ENCODE measurements at places on chromosomes 3 and 15.

DNA sequence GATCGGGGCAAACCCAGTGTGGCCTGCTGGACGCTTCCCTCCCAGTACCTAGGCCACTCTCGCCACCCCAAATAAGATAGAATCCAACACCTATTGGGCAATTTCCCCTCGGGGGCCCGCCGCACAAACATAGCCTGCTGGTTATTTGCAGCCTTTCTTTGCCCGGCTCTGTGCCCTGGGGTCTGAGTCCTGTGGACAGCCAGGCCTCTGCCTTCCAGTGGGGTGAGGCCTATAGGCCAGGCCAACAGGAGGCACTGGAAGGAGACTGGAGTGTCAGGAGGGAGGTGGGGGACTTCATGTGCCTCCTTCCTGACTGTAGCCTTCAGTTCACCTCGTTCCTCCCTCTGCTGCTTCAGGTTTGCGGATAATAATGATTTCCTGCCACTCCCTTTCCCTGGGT is 47.4 kb upstream of the LDHAL6B start:
- DNase-seq, result no peak

GRCh38 chr3:65783117-65783516 is 255.6 kb downstream of the MAGI1 start:
- no peak for DNase-seq

- peak; percentile 5 for DNase-seq
These were observed 90.2 kb downstream of the CERS3 start for GRCh38 chr15:100438570-100438969.

DNA sequence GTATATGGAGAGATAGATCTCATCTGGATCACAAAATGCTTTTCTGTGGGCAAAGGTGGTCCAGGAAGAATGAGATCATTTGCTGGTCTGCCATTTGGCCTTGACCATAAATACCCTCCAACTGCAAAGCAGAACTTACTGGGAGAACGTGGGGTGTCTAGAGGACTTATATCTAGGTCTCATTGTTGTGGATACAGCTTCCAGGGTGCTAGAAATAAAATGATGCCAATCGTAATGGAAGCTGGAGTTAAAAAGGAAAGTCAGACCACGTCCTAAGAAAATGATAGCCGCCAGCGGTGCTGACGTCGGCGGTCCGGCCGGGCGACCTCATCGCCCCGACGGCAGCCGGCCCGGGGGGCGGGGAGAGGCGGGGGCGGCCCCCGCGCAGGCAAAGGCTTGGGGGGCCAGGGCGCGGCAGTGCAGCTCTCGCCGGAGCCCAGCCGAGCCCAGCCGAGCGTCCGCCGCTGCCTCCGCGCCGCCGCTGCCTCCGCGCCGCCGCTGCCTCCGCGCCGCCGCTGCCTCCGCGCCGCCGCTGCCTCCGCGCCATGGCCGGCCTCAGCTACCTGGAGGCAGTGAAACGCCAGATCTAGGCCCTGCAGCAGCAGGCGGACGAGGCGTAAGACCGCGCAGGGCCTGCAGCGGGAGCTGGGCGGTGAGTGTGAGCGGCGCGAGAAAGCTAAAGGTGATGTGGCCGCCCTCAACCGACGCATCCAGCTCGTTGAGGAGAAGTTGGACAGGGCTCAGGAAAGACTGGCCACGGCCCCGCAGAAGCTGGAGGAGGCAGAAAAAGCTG is 89.5 kb downstream of the EOMES start:
- DNase-seq, result peak; percentile 41

DNA sequence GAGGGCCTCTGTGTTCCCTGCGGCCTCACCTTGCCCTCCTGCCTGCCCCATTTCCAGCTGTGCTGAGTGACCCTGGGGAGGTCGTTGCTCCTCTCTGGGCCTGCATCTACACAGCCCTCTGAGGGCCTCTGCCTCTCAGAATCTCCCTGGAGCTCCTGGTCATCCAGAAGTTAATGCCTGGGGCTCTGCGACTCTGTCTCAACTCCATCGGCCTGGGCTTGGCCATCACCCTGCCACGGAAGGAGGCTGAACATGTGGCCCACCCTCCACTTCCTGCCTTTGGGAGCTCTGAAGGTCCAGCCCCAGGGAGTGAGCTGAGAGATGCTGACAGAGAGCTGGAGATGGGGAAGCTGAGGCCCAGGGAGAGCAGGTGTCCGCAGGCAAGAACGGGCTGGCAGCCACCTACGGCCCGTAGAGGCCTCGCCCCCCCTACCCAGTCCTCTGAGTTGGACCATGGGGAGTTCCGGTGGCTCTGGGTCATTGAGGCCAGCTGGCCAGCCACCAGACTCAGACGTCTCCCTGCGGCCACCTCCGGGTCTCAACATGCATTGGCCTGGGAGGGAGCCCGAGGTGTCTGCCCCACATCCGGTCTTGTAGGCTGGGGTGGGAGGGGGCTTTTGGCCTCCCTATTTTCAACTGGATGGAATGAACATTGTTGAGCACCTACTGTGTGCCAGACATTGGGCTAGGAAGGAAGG is 34.2 kb downstream of the GRIP2 start:
- no peak for DNase-seq

GRCh38 chr3:71725271-71725991 is at the start of gene EIF4E3:
Gene EIF4E3, minus strand, starts transcription at chr3:71725402. Its CDS starts 35 bp downstream, at chr3:71725367.
- DNase-seq, result no peak

DNA sequence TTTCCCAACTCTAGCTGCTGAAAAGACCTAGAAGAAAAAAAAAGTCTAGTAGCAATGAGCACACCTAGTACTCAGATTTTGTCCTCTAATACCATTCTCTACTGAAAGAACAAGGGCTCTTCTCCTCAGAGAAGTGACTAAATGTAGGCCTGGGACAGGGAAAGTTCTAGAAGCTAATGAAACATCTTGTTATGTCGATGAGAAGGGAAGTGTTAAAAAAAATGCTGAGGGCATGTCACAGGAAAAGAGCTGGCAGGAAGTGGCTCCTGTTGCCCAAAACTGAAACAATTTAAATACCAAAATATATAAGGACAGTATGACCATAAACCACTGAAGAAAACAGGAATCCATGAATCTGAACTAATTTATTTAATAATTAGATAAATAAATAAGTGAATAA is 581.4 kb upstream of the TBL1XR1 start:
- DNase-seq, result no peak
